PC-3 (cell line): ENCODE measurements at places on chromosomes 4 and X. TPM values are rescaled to one million over a fixed set of nuclear protein-coding genes. Genes with fewer than 3 reads are reported as not detected.

MEPE gene
- total RNA-seq, result not detected in 2 replicates

GLUD2 gene
- 0.29 and 0.40 TPM in 2 replicates for total RNA-seq

IQCM gene
- not detected in 2 replicates for total RNA-seq

MFAP3L gene
- 0.40 and 0.47 TPM in 2 replicates for total RNA-seq

AKAP4 gene
- not detected in 2 replicates for total RNA-seq

TAPT1 gene
- total RNA-seq, result 6.0 and 8.7 TPM in 2 replicates

NWD2 gene
- under 0.01 and 0.06 TPM in 2 replicates for total RNA-seq

HDX gene
- 2.8 and 3.4 TPM in 2 replicates for total RNA-seq

TCEAL9 gene
- total RNA-seq, result 23.0 and 46.8 TPM in 2 replicates

HERC6 gene
- total RNA-seq, result 4.8 and 7.2 TPM in 2 replicates

DNA sequence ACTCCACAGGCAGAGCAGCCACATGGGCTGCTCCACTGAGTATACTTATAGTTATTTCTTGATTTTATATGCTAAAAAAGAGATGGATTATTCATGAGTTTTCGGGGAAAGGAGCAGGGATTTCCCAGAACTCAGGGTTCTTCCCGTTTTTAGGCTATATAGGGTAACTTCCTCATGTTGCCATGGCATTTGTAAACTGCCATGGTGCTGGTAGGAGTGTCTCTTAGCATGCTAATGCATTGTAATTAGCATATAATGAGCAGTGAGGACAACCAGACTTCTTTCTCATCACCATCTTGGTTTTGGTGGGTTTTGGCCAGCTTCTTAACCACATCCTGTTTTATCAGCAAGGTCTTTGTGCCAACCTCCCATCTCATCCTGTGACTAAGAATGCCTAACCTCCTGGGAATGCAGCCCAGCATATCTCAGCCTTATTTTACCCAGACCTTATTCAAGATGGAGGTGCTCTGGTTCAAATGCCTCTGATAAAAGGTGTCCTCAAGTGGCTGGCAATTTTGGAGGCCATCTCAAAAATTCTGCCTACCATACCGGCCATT is 213.0 kb upstream of the VEGFC start:
- DNase-seq, result peak; percentile 82

- no peak for DNase-seq
Measured at GRCh38 chr4:5101571-5101970, 50.3 kb downstream of the STK32B start.

DNA sequence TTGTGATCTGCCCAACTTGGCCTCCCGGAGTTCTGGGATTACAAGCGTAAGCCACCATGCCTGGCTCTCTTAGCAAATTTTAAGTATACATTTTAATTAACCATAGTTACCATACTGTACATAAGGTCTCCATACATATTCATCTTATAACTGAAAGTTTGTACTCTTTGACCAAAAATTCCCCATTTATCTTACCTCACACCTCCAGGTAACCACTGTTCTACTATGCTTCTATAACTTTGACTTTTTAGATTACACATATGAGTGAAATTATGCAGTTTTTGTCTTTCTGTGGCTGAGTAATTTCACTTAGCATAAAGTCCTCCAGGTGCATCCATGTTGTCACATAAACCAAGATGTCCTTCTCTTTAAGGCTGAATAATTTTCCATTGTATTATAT is 17.4 kb downstream of the C4orf51 start:
- DNase-seq, result no peak

DNA sequence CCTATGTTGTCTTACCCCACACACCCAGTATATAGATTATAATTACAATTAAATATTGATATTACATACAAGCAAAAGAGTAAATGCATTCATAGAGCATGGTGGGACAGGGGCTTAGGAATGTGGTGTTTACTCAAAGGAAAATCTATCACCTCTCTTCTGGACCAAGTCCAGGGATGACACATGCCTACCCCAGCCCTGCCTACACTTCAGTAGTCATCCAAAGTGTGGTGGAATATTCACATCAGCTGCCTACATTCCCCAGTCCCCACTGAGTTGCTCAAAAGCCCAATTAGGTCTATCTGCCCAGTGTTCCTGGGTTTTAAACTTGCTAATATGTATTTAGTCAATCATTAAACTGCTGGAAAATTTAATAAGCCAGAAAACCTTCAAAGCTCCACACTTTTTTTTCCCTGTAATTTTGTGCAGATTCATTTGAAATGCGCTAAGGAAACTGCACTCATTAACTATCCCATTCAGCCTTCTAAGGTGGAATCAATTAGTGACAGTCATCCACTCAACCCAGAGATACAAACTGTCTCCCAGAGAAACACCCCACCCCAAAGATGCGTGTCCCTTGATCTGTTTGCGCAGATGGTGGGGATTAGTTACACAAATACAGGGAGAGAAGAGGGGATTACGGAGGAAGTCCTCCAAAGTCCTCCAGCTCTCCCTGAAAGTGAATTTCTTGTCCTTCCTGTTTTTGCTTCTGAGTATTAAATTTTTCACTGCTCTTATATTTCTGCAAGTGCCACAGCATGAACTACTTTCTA is 91.7 kb upstream of the KDR start:
- peak; percentile 33 for DNase-seq

- DNase-seq, result no peak
Measured at GRCh38 chrX:121479406-121479805, 432.0 kb downstream of the GLUD2 start.

DNA sequence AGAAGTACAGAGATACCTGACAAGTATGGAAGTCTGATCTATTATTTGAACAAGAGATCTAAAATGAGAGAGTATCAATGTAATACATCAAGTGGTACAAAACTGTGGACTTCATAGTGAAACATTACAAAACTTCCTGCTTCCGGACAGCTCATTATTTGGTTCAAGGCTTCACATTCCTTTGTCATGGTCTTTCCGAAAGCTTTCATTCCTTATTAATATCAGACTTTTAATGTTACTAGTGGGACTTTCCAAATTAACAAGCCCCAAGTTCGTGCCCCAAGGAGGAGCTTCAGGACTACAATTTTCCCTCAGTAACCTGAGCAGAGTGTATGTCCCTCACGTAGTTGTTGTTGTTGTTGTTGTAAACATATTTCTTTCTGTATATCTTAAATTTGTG is 1.2 kb downstream of the CHIC2 start:
- peak; percentile 70 for DNase-seq

- DNase-seq, result no peak
Measured at GRCh38 chr4:189200353-189200752, 740.3 kb upstream of the FRG1 start.

DNA sequence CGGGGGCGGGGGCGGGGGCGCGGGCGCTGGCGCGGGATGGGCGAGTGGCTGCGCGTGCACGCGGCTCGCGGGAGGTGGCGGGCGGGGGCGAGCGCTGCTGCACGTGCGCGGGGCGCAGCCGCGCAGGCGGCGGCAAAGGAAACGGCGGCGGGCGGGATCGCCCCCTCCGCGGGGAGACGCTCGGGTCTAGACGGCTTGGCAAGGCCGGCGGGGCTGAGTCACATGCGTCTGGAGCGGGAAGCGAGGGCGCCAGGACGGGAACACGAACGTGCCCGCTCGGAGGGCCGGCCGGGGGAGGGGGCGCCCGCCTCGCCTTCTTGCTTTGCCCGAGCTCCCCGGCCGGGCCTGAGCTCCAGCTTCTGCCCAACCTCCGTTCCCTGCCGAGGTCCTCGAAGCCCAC is 4.3 kb upstream of the HAUS7 start:
- DNase-seq, result peak; percentile 36

DNA sequence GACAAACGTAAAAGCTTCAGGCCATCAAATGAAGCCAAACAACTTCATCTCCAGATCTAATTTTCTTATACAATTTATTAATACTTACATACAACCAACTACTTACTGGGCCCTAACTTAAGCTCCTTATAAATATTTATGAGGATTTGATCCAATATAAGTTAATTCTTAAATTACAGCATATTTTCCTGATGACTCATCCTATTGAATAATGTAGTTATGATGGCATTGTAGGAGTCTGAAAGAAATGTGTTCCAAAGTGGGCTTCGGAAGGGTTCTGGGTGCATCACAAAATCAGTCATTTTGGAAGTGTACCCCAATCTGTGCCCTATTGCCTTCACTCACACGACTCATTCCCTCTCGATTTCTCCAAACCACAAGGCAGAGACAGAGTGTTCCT is 455.1 kb upstream of the CTSO start:
- DNase-seq, result peak; percentile 24

DNA sequence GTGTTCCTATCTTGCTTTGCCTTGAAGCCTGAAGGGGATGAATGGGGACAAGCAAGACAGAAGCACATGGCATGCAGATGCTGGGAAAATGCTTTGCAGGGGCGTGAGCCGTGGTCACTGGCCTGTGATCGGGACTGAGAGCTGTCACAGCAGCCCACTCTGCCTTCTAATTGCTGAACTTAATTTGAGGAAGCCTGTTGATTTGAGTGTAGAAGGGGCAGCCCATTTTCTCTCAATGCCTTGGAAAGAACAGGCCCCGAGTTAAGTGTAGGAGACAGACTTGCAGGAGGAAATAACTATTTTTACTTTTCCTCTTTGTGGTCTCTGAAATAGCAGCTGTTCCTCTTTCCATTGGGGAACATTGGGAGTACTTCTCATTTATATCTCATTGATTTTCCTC is 26.1 kb upstream of the TBC1D1 start:
- no peak for DNase-seq

DNA sequence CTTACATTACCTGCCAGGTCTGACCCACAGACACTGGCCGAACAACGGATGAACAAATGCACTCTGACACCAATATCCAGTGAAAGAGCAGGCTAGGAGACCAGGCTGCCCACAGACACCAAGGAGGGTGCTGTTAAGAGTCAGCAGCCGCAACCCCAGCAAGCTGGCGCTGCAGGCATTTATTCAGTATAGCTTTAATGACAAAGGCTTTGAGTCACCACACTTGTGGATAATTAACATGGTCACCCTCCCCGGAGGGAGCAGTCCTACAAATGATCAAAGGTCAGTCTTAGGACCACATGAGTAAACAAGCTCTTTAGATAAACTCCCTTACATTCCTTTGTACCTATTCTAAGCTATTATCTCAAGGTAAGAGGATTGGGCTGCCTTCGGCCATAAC is 368.5 kb upstream of the GRID2 start:
- no peak for DNase-seq

DNA sequence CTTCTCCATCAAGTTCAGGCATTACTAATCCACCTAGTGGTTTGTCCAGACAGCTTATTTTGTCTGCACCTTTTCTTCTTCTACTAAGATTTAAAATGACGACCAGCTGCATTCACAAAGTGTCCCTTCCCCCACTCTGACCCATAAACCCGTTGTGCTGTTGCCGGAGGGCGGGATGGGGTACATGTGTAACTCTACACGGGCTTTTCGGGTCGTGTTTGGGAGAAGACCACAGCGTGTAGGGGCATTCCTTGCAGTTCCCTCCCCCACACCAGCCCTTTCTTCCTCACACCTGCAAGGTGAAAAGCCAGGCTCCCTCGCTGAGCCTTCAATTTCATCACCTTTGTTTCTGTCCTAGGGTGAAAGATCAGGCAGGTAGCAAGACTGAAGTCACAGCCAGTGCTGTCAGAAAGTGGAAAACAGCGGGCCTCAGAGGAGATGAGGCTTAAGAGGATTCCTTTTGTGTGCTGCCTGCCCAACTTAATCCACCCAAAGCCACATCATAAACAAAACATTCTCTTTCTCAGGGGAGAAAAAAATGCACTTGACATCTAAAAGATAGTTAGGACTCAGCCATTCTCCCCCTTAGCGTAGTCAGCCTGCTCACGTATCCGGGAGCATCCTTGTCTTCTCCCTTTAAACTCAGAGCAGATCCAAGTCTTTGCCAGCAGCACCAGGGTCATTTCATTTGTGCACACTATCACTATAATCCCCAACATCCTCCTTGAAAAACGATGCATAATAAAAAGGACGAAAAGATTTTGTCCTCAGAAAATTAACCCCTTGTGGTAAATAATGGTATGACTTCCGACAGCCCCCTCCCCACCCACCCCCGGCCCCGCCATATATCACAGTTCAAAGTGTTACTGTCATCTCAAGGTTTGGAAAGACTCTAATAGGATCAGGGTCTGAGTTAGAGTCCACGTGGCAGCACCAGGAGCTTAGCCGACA is 599.0 kb downstream of the RAB28 start:
- no peak for DNase-seq

- no peak for DNase-seq
Measured at GRCh38 chr4:139898293-139898692, 232.7 kb downstream of the MGST2 start.

DNA sequence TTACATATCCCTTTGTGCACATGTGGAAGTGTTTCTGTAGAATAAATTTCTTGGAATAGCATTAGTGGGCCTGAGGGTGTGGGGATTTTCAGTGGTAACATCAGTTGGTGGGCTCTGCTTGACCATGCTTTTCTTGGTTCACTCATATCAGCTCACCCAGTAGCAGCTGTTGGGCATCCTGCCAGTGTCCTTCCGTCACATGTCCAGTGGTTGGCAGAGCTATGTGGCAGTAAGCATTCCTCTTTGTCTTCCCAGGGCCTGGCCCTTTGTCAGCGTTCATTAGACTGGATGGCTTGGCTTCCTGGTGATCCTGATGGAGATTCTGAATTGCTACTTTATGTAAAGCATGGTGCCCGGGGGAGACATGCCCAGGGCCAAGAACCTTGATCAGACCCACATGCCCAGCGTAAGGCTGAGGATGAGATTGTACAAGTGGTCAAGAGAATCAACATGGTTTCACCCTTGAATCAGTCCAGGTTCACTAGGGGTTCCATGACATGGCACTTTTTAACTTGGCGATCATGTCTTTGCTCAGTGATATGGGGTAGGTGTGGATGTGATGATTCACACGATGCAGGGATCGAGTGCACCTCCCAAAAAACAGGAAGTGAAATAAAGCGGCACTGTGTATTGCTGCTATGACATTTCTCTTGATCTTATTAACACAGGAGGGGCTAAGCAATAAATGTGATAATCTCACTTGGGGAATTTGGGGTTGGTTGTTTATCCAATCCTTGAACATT is 72.1 kb upstream of the IGFBP7 start:
- DNase-seq, result no peak

DNA sequence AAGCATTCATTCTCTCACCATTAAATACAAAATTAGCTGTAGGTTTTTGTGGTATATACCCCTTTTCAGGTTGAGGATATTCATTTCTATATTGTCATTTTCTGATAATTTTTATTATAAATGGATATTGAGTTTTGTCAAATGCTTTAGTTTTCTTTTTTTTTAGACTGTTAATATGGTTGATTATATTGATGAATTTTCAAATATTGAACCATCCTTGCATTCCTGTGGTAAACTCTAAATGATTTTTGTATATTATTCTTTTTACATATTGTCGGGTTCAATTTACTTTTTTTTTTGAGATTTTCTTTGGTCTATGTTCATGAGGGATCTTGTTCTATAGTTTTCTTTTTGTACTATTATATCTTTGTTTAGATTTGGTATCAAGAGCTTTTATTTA is 165.1 kb downstream of the GPAT3 start:
- DNase-seq, result no peak

DNA sequence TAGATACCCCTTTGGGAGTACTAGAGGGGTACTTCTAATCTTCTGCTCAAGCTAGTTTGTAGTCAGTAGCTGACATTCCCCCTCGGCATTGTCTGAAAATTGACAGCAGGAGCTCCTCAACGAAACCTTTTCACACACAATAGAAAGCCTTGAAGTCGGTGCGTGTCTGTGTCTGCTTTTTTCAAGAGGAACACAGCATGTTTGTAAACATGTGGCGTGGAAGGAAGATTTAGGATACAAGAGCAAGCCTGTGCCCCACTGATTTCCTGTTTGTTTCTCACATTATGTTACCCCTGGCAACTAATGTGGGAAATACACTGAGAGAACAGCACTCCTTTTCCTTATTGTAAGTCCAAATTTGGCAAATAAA is 252.6 kb downstream of the ANKRD50 start:
- DNase-seq, result no peak
